ENCODE measurements at places on chromosomes 2 and 18.

DNA sequence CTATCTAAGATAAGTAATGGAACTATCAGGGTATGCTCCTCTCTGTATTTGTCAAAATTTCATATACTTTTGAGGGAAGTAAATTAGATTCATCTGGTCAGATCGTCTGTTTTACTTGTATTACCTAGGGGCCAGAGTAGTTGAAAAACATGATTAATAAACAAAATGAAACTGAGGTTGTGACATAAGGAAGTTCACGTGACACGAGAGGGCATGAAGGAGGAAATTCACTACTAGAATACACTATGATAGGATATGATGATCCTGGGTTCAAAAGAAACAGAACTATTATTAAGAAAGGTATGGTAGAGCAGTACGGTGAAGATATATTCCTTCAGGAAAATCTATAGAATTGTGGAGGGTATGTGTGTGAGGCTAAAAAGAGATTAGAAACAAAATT, 58.4 kb upstream of the SPAG16 start:
- no peak for DNase-seq

DNA sequence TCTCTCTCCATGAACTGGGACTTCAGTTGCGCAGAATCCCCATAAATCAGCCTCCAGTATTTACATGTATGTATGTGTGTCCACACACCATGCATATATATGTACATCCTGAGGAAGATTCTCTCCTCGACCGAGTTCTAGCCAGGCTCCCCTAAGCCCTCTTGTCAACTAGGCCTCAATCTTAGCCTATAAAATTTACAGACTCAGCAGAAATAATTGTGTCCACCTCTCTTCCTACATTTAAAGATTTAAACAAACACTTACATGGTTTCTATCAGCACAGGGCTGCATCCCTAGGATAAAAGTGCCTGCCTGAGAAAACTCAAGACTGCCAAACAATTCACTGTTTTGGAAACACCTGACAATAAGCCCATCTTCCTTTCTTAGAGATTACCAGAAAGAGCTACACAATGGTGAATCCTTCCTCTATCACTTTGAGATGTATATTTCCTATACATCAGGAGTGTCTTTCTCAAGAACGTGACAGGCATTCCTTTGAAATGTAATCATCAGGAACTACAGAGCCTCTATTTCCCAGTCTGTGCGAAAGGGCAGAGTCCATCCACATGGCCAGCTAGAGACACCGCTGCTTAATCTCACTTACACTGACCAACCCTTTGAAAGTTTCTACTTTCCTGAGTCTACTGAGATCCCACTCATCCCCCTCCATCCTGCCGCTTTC, 39.5 kb downstream of the ZNF519 start:
- no peak for DNase-seq

GRCh38 chr2:126359494-126359893, 296.5 kb upstream of the GYPC start:
- DNase-seq: no peak

DNA sequence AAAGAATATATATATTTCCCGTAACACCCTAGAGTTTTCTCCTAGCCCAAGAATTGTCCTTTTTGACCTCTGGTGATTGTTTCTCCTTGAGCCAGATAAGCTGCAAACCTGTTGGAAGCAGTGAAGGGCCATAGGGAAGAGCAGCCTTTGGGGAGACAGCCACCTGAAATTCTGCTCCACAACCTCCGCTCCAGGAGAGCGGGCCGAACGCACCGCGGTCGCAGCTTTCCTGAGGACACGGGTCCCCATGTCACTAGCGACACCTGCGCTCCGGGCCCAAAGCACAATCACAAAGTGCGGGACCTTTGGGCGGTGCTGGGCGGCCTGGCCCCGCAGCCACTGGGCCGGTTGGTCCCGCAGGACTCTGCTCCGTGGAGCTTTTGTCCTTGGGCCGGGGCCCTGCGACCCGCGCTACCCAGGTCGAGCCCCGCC, 557 bp upstream of the DSG2 start:
- DNase-seq: no peak

DNA sequence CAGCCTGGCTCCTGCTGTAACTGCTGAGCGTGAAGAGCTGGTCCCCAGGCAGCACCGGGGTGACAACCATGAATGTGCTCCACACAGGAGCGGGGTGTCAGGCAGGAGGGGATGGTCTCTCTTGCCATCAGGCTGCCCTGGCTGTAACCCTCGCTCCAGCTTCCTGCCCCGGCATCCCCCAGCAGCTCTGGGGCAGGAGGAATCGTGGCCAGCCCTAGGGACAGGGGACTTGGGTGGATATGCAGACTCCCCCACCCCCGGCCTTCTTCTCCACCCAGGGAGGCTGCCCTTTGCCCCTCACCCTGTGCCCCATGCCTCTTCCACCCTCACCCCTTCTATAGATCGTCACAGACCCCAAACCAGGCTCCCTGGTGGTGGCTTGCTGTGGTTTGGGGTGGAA, 69.4 kb upstream of the SMAD7 start:
- DNase-seq: no peak

- no peak for DNase-seq
Measured at GRCh38 chr2:151904021-151904420, 75.8 kb upstream of the ARL5A start.

- DNase-seq: no peak
Measured at GRCh38 chr2:234500394-234501006, 3.6 kb upstream of the ARL4C start.

- no peak for DNase-seq
Measured at GRCh38 chr2:213285404-213285803, 1.1 kb downstream of the SPAG16 start.

- no peak for DNase-seq
Measured at GRCh38 chr2:110115291-110116032, at the start of gene MALL. MALL (minus strand) TSS chr2:110115822; CDS start chr2:110115792, 30 bp downstream.

GRCh38 chr18:62814132-62814759, 98.9 kb downstream of the PHLPP1 start:
- DNase-seq: no peak

DNA sequence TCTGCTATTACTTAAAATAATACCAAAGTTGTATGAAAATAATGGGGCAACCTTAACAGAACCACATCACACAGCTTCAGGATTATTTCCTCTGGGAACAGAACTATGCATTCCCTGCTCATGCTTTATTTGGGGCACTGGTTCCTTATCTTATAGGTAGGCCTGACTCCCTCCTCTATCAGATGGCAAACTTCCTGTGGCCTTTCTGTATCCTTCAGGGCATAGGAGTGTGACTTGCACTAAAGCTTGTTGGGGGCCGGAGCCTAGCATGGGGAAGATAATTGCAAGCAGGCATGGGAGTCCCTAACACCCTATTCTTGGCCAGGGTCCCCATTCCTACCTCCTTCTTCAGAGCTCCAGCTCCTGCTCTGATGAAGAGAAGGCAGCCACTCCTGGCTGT, 167.2 kb upstream of the SERTAD2 start:
- no peak for DNase-seq

- no peak for DNase-seq
Measured at GRCh38 chr2:8592736-8593135, 89.1 kb upstream of the ID2 start.

DNA sequence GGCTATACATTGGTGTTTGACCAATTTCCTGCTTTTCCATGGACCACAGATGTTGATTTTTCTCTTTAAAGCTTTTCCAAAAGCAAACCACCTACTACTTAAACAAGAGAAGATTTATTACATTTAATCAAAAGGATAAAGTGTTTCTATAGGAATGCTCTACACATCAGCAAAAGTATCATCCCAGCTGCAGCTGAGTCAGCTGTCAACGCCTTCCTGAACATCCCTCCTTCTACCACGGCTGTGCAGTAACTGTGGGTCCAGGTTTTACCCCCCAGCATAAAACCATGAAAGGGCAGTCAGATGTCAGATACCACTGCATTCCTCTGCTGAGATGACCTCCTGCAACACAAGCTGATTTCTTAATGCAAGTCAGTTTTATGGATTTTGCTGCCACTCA, 524.5 kb upstream of the MEX3C start:
- no peak for DNase-seq

DNA sequence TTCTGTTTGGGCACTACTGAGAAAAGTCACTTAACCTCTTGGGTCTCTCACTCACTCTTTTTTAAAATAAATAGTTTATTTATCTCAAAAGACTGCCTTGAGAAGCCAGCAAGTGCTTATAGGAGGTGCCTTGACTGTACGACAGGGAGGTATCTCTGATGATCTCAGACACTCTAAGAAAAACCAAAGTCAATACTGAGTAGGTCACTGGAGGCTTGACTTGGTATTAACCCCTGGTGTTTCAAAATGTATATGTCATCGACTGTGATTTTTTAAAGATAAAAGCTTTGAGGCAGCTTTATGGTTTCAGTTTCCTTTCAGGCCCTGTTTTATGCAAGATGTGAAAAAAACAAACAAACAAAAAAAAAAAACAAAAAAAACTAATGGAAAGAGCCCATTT, 33.7 kb downstream of the MREG start:
- DNase-seq: no peak

DNA sequence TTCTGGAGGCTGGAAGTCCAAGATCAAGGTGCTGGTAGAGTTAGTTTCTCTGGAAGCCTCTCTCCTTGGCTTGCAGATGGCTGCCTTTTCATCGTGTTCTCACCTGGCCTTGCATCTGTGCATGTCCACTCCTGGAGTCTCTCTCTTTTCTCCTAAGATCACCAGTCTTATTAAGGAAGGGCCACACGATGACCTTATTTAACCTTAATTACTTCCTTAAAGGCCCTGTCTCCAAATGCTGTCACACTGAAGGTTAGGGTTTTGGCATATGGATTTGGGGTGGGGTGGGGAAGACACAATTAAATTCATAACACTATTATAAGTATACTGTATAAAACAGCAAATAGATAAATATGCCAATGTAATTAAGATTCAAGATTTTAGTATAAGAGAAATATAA, 402.4 kb upstream of the HS6ST1 start:
- DNase-seq: no peak

- DNase-seq: no peak
Measured at GRCh38 chr2:6072276-6072675, 380.1 kb downstream of the SOX11 start.

DNA sequence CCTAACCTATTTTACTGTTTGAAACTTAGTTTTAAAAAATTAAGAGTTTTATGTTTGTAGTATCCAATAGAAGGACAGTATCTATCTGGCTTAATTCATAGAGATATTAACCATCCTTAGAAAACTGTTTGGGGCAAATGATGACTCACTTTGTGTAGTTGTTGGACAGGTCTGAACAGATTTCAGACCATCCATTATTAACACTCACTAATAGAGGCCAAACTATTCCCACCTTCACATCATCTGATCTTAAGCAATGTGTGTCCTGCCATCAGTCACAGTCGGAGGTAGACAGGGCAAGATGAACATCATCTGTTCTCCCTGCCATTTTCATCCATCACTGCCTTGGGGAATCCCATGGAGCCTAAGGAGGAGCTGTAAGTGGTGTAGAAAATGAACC, 164.6 kb upstream of the DCC start:
- DNase-seq: no peak

DNA sequence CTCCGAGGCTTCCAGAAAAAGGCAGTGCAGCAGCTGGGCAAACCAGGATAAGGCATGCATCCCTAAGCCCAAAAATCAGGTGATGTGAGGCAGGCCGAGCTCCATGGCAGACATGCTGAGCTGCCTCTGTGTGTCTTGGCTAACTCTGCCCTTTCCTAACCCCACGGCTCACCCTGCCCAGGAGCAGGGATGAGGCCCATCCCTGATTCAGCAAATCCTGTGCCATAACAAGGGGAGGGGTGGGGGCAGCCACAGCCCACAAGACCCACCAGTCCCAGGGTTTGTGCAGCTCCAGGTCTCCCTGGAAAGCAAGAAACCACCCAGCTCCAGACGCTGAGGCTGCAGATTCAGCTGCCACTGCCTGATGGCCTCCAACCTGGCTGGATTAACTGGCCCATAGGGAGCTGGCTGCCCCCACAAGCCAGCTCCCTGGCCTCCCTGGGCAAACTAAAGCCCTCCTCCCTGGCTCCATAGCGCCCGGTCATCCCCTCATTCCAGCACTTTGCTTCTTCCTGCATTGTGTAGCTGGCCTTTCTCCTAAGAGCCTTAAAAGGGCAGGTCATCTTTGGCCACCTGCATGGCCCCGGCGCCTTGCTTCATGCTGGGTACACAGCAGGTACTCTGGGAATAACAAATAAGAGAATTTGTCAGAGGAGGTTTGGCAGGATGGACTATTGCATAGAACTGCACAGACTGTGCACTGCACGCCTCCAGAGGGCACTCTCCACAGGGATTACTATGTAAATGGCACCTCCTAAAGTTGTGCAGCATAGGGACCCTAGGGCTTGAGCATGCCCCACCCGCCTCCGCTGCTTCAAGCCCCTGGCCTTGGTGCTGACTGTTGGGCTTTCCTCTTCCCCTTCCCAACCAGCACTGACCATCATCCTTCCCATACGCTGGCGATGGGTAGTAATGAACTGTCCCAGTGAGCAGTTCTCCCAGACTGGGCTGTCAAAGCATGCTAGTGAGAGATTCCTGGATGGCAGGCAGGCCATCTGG, 10.7 kb downstream of the STEAP3 start:
- no peak for DNase-seq

DNA sequence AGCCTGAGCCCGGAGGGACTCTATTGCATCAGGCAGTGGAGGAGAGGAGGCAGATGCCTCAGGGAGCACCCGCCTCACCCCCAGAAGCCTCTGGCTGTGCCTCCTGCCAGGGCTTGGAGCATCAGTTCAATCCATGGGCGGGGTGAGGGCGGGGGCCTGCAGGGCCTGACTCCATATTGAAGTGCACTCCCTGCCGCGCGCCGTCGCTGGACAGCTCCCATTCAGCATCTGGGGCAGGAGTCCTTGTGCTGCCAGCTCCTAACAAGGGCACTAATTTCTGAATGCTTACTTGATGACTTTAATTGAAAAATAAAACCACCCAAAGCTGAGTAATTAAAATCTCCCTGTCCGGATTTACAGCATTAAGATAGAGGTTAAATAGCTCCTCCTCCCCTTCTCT, 23.8 kb downstream of the C1QL2 start:
- no peak for DNase-seq

DNA sequence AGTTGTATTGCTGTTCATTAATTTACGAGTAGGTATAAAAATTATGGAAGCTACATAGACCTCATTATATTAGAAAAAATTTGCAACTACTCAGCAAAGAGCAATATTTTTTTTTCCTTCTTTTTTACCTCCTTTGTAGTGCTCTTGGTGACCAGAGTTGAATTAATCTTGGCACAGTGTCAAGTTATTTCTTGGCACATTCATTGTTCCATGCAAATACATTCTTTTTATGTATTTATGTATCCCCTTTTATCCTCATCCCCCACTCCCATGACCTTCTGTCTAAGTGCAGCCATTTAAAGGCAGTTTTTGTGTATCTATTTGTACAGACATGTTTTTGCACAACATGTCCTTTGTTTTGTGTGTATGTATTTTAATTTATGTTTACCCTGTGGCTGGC, 224.5 kb downstream of the CCDC102B start:
- DNase-seq: no peak

GRCh38 chr18:57738078-57738477, 65.0 kb downstream of the ATP8B1 start:
- no peak for DNase-seq
